ENCODE measurements at places on chromosomes 7 and 10. TPM values are rescaled to one million over a fixed set of nuclear protein-coding genes. Genes with fewer than 3 reads are reported as not detected.

The CPA1 gene
- total RNA-seq, result not detected

The ANKRD2 gene
- 0.46 TPM for total RNA-seq

The GPR15LG gene
- total RNA-seq, result not detected

The HOXA6 gene
- total RNA-seq, result not detected

The SAP25 gene
- total RNA-seq, result not detected

The RADIL gene
- total RNA-seq, result 6.2 TPM

The AFAP1L2 gene
- total RNA-seq, result 18.7 TPM

The CTAGE6 gene
- not detected for total RNA-seq

The PSD gene
- total RNA-seq, result 108 TPM

The ASAH2 gene
- total RNA-seq, result 3.0 TPM

The AKR1C3 gene
- total RNA-seq, result 1.8 TPM

All from diencephalon (tissue), 1 donor.